ENCODE measurements at places on chromosomes 3 and 15.

DNA sequence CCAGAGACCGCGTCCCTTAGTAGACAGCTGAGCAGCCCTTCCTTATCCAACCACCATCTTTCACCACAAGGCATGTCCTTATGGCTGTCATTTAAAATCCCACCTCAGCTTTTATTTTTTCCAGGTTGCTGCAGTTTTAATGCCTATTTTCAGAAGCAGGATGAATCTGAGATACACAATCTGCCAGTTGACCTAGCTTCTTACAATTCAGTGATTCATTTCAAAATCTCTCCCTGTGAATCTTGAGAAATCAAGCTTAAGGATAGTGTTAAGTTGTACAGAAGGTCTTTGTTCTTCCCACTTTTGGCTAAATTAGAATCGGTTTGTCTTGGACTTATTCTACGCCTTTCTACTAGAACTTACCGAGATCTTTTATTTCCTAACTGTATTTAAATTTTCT, 522.3 kb upstream of the CFAP20DC start:
- no peak for DNase-seq

GRCh38 chr15:78619022-78619950, 1.5 kb downstream of the CHRNA3 start:
- DNase-seq, result no peak

GRCh38 chr3:173502983-173503568, 105.5 kb downstream of the NLGN1 start:
- no peak for DNase-seq

GRCh38 chr15:89486726-89487050, 9.7 kb downstream of the RHCG start:
- DNase-seq, result no peak

DNA sequence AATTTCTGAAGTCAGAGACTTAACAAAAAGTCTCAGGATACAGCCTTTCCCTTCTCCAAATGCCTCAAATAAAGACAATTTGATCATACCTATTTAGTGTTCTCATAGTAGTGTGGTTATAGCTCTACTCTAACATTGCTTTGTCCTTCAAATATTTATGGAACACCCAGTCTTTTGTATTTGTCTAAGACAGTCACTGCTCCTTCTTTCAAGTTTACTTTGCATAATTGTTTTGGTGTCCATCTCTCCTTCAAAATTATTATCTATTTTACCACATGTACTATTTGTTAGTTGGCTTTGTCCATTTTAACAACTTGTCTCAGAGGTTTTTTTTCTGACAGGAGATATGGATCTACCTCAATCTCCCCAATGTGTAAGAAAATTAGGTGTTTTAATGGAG, 118.8 kb downstream of the UNC13C start:
- no peak for DNase-seq

GRCh38 chr3:129282727-129283327, 4.2 kb downstream of the HMCES start:
- no peak for DNase-seq

GRCh38 chr3:178634975-178635374, 98.7 kb downstream of the KCNMB2 start:
- DNase-seq, result no peak

DNA sequence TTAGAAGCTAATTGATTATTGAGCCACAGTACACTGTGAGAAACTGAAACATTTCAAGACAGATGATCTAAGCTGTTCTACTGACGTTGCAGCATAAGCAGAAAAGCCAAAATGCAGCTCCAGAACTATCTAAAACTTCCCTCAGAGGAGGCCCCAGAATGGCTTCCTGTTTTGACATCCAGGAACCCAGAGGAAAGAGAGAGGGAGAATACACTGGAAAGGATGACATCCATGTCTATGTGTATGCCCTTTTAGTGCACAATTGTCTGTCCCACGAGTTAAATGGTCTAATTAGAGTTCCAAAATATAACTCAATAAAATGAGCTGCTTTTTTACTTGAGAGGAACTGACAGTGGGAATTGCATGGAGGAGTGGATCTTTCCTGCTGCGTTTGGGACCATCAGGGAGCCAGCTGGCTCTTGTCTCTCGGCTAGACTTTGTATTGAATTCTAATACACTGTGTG, 688.1 kb downstream of the ZNF385D start:
- no peak for DNase-seq

DNA sequence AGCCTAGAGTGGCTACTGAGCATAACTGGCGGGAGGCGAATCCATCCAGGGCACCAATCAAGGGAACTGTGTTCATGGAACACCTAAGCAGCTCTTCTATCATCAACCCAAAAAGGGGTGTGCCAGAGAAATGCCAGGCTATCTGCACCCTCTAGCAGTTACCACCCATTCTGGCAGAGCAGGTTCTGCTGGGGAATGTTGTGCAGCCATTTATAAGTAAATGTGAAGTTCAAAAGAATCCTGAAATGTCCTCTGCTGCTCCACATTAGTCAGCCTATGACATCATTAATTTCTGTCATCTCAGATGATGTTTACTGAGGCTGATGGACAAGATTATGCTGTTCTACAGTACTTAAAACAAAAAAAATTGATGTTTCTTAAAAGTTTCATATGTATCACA, 7.7 kb downstream of the SKIC8 start:
- DNase-seq, result no peak

DNA sequence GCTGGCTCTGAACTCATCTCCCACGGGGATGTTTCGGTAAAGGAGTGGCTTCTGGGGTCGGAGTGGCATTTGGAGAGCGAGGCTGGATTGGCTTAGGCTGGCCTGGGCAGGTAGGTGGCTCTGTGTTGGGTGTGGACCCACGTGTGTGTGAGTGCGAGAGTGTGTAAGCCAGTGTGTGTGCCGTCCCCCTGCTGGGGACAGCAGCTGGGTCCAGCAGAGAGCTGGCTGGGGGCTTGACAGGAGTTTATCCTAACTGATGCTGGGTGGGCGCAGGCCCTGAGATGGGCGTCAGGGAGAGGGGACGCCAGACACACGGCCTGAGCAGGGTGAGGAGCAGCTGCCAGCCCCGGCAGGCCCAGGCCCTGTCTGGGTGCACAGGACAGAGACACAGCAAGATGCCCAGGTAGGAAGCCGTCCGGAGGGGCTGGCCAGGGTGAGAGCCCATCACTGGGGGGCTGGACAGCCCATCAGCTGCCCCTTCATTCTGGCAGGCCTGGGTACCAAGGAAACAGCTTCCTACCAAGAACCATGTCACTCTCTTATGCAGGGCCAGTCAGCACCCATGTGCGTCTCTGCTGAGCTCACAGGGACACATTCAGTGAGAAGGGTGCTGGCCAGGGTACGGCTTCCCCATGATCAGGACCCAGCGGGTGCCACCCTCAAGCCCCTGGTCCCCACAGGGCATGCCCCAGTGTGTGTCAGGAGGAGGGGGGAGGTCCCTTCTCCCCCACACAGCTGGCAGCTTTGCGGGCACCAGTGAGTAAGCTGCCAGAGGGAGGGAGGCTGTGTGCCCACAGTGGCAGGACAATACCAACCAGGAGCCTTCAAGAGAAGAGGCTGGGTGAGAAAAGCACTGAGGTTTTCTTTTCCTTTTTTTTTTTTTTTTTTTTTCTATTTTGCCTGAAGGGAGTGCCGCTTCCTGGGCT, 1.1 kb downstream of the PAK6 start:
- DNase-seq, result no peak

DNA sequence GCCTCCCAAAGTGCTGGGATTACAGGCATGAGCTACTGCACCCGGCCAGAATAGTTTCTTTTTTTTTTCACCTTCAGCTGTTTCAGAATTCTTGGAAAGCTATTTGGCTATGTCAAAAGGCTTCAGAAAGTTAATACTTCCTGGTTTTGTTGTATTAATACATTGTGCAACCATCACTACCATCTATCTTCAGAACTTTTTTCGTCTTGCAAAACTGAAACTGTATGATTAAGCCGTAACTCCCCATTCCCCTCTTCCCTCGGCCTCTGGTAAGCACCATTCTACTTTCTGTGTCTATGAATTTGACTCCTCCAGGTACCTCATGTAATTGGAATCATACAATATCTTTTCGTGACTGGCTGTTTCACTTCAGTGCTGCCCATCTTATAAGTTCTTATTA, 5.2 kb upstream of the NOX5 start:
- no peak for DNase-seq

DNA sequence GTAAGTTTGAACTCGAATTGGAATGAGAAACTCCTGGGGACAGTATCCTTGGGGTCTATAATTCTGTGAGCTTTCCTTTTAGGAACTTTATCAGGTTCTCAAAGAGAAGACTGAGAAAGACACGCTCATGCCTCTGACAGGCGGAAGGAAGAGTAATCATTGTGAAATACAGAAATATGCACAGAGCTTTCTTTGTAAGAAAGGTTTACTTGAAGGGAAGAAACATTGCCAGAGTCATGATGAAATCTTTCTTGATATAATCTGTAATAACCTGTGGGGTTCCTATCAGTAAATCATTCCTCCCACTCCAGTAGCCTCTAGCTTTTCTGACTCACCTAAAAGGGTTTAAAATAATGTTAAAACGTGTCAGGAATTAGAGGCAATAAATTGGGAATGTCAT, 83.6 kb upstream of the CCDC39 start:
- DNase-seq, result no peak

- DNase-seq, result no peak
Measured at GRCh38 chr3:130894986-130895280, 1.0 kb downstream of the ATP2C1 start.

- DNase-seq, result no peak
Measured at GRCh38 chr3:18575573-18575972, 150.4 kb upstream of the SATB1 start.

DNA sequence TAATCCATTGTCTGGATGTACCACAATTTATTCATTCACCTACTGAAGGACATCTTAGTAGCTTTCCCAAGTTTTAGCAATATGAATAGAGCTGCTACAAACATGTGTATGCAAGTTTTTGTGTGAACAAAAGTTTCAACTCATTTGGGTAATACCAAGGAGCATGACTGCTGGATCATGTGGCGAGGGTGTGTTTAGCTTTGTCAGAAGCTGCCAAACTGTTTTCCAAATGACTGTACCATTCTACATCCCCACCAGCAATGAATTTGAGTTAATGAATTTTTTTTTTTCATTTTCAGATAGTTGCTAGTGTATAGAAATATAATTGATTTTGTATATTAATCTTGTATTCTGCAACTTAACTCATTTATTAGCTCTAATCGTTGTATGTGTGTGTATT, 20.0 kb upstream of the ELP6 start:
- no peak for DNase-seq

- no peak for DNase-seq
Measured at GRCh38 chr3:141434255-141434654, 52.6 kb upstream of the RASA2 start.

DNA sequence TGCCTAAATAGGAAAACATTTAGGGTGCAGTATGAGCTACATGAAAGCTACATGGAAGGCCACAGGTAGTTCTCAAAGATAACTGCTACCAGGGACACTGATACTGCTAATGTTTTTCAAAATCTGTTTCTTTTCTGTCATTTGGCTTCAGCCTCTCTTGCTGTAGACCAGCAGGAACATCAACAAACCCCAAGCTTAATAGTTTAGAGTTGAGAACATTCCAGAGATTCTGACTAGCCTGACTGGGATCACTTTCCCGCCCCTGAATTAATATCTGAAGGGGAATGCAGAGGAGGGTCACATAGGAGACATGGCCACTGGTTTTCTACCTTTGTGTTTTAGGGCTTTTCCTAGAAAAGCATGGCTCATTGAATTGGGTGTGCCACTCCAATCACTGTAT, 16.9 kb upstream of the C3orf38 start:
- no peak for DNase-seq

DNA sequence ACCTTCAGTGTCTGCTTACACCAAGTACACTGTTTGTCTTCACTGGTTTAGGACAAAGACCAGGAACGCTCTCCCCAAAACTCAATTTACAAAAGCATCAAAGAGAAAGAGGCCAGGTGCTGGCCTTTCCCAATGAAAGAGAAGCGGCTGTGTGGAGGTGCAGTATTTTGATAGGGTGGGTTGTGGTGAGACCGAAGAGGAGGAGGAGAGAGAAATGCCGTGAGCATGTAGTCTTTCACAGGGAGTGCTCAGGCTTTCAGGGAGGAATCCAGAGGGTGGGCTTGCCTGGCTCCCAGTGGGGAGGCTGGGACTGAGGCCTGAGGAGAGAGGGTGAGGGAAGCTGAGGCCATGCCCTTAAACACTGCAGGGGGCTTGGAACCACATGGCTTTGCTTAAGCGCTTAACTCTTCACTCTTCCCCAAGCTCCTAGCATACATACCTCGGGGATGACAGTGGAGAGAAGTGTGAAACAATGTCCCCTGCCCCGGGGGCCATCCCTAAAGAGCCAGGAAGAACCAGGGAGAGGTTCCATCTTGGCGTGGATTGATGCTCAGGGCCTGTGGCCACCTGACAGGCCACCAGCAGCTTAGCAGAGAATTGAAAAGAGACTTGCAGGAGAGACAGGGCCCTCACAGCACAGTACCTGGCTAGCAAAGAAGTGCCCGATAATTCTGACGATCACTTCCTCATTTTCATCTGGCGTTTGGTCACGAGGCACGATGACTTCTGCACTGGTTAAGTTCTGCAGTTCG, 60.5 kb downstream of the SENP2 start:
- DNase-seq, result no peak

DNA sequence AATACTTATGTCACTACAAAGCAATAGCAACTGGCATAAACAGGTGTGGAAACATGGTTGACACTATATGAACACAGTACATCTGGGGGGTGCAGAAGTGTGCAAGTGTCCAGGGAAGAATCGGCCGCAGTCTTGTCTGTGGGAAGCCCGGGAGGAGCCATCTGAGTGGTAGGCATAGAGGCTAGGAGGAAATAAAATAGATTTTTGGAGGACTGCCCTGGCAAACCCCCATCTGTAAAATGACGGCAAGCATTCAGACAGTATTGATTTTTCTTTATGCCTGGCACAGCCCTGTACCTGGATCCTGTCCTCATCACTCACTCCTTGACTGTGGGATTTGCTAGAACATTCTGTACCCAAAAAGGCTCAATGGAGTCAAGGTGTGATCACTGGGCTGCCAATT, 31.3 kb downstream of the THSD4 start:
- no peak for DNase-seq

- DNase-seq, result no peak
Measured at GRCh38 chr3:126525091-126525852, 1.3 kb downstream of the CHST13 start.

DNA sequence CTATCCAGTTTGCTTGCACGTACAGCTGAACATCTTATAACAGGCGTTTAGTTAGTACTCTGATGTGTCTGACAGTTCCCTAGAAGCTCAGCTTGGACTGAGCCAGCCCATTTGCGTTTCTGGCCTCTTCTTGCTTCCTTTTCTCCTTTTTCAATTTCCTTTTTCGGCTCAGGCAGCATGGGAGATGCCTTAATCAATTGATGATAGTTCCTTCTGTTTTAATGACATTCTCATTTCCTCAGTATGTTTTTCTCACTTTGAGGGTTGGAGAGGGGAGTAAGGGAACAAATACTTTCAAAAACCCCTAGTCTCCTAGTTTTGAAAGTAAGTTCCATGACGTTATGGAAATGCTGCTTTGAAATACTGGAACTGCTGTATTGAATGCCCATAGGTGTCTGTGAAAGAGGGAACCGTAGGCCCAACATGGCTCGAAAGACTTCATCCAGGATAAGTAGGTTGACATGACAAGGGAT, 18.9 kb downstream of the IL1RAP start:
- no peak for DNase-seq
